Right atrium auricular region (tissue), 2 donors: ENCODE measurements at places on chromosomes 6 and 20.

DNA sequence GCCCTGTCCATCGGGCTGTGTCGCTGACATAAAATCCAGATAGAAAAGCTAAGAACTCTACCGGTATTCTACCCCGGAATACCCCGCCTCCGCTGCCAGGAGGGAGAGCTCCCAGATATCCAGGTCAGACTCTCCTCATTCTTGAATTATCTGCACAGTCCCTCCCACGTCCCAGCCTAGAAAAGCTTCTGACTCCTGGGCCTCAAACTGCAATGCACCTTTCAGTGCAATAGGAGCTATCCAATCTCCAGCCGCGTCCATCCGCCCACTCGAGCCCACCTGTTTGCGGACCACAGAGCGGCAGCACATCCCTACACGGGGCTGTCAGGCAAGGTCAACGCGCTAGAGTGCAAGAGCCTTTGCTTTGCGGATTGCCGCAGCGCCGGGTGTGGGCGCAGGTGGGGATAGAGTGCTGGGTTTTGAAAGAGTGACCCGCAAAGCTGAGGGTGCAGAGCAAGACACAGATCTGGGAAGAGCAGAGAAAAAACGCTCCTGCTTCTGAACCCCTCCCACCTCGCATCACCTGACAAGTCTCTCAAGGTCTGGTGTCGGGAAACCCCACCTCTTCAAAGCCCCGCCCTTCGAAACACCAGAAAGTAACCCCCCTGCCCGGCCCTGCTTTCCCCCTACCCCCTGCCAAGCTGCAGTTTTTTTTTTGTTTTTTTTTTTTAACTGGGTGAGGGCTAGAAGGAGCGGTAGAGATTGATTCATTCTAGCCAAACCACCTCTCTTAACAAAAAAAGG lies 1.3 kb downstream of the TAPBP start:
- peak overlapping the region; percentile 80 for H3K4me3 ChIP-seq
- peaks cover 3% of the 10 kb centered on the region for H3K36me3 ChIP-seq
- peak overlapping the region; percentile 91 for H3K27ac ChIP-seq
- DNase-seq: no peak

DNA sequence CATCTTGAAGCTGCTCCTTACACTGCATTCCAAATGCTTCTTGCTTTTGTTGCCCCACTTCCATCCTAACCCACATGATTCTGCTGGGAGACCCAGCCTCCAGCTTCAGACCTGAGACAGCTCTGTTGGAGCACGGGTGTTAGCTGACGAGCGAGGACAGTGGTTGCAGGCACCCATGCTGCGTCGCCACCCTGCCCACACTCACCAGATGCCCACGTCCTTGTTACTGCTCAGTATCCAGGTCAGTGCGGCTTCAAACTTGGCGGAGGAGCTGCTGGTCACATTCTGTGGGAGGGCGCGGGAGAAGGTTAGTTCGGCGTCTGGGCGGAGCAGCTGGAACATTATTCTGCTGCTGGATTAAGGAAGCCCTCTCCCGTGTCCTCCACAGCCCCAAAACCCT lies 9.0 kb downstream of the LEMD2 start:
- no peaks in the 10 kb centered on the region for H3K27me3 ChIP-seq
- H3K4me1 ChIP-seq: no peaks in the 10 kb centered on the region
- H3K36me3 ChIP-seq: peaks cover 91% of the 10 kb centered on the region

- H3K36me3 ChIP-seq: no peaks in the 10 kb centered on the region
- no peak overlapping the region for H3K27ac ChIP-seq
- no peaks in the 10 kb centered on the region for H3K4me1 ChIP-seq
Observed at GRCh38 chr6:51479296-51479695, 608.1 kb downstream of the PKHD1 start.

DNA sequence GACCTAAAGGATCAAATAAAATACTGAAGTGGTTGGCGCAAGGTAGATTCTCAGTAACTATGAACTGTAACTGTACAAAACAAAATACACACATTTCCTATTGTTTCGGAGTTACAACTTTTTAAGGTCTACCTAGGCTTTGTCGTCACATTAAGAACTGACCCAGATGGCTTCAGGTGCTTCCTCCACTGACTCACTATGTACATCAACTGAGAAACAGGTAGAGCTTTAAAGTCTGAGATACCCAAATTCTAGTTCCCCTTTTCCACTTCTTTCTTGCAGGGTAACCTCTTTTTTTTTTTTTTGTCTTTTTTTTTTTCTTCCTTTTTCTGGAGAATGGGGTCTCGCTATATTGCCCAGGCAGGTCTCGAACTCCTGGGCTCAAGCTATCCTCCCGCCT lies 5.5 kb downstream of the SNRPB start:
- no peak overlapping the region for H3K27ac ChIP-seq
- peaks cover 77% of the 10 kb centered on the region for H3K36me3 ChIP-seq
- H3K4me3 ChIP-seq: no peak overlapping the region
- no peak for DNase-seq
- H3K27me3 ChIP-seq: no peaks in the 10 kb centered on the region
- no peaks in the 10 kb centered on the region for H3K4me1 ChIP-seq

- no peaks in the 10 kb centered on the region for H3K27me3 ChIP-seq
- peaks cover 12% of the 10 kb centered on the region for H3K4me1 ChIP-seq
- H3K36me3 ChIP-seq: peaks cover 6% of the 10 kb centered on the region
- H3K4me3 ChIP-seq: no peak overlapping the region
- H3K27ac ChIP-seq: peak overlapping the region; percentile 61
Observed at GRCh38 chr6:150813993-150814359, 51.5 kb upstream of the MTHFD1L start.

- no peak overlapping the region for H3K27ac ChIP-seq
- no peaks in the 10 kb centered on the region for H3K4me1 ChIP-seq
- H3K27me3 ChIP-seq: no peaks in the 10 kb centered on the region
- no peaks in the 10 kb centered on the region for H3K36me3 ChIP-seq
- H3K4me3 ChIP-seq: no peak overlapping the region
Observed at GRCh38 chr6:146305092-146305491, 238.5 kb upstream of the RAB32 start.

DNA sequence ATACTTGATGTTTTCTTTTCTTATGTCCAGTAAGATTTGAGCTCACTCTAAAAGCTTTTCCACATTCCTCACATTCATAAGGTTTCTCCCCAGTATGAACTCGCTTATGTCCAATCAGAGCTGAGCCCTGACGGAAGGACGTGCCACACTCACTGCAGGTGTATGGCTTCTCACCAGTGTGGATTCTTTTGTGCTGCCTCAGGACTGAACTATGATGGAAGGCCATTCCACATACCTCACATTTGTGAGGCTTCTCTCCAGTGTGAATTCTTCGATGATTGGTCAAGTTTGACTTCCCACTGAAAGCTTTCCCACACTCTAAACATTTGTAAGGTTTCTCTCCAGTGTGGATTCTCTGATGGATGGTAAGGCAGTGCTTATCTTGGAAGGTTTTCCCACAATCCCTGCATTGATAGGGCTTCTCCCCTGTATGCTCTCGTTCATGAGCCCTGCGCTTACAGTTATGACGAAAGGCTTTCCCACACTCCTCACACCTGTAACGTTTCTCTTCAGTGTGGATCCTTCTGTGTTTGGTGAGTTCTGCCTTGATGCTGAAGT lies 9.9 kb downstream of the ZNF311 start:
- no peaks in the 10 kb centered on the region for H3K4me1 ChIP-seq
- H3K27ac ChIP-seq: no peak overlapping the region
- H3K27me3 ChIP-seq: no peaks in the 10 kb centered on the region
- no peak overlapping the region for H3K4me3 ChIP-seq

DNA sequence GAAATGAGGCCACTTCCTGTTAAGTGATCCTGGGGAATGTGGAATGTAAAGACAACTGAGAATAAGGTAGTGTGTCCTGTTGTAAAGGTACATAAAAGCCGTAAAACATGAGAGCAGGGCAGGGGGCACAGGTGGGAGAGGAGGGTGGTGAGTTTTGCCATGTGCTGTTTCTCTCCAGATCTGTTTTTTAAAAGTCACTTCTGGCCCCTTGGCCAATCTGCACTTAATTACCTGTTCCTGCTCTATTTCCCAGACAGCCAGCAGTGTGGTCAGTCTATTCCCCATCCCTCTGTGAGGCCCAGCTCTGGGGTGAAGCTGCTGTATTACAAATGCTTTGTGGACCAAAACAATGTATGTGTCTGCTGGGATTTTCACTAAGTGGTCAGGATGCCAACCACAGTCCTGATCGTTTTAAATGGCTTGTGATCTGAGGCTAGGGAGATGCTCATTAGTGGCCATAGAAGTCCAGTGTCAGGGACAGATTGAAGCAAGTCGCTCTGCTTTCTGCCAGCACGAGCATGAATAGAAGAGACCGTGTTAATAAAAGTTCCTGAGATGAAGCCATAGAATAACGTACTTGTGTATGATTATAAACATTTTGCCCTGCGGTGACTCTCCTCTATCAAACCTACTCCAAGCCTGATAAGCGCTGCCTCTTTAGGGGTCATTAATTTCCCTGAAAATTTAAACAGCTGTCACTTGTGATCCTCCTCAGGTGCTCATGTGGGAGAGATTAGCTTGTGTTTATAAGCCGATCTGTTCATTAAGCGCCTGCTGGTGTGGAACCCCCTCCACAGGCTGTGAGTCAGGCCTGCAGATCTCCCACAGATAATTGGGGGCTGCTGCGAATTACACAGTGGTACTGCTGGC lies 111.8 kb upstream of the CENPW start:
- DNase-seq: no peak
- H3K27ac ChIP-seq: no peak overlapping the region
- H3K27me3 ChIP-seq: no peaks in the 10 kb centered on the region
- no peaks in the 10 kb centered on the region for H3K4me1 ChIP-seq
- H3K4me3 ChIP-seq: no peak overlapping the region

DNA sequence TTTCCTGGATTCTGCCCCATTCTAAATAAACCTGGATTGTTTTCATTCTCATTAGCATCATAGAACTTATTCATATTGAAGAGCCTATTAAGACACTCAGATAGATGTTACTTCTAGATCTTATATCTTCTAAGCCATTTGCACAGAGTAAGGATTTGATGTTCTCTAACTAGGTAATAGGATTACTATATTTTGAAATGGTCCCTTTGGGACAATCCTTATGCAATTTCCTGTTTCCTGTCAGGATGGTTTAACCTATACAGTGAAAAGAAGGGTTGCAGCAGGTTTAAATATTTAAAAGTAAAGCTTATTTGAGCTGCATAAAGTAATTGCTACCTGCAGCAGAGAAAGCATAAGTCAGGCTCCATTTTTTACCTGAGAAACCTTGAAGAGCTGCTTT lies 860.1 kb downstream of the TFAP2A start:
- H3K4me3 ChIP-seq: no peak overlapping the region
- no peaks in the 10 kb centered on the region for H3K36me3 ChIP-seq
- no peaks in the 10 kb centered on the region for H3K4me1 ChIP-seq
- H3K27me3 ChIP-seq: no peaks in the 10 kb centered on the region

DNA sequence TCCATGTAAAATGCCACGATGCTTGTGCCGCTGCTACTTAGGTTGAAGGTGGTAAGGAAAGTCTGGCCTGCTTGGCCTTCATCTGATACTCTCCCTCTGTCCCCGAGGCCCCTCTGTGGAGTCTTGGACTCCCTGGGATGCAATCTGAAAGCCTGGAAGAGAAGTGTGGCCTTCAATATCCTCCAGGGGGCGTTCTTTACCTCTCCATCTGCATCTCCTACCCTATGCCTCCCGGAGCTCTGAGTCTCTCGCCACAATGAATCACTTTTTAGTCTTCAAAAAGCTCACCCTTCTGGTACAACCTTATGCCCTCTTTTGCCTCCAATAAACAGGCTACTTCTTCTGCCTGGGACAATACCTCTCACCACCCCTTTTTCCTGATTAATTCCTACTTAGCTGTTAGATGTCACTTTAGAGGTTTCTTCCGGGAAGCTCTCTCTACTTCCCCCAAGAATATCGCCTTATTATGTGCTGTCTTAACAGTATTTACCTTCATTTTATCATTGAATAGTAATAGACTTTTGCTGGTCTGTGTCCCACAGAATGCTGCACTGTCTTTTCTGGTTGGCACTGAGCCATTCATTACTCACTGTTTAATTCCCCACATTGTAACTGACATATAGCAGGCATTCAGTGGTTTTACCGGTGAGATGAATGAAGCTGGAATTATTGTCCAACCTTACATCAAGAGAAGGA lies 13.9 kb upstream of the ATG5 start:
- H3K36me3 ChIP-seq: no peaks in the 10 kb centered on the region
- H3K4me3 ChIP-seq: no peak overlapping the region
- no peaks in the 10 kb centered on the region for H3K27me3 ChIP-seq
- H3K4me1 ChIP-seq: peaks cover 4% of the 10 kb centered on the region
- no peak for DNase-seq

DNA sequence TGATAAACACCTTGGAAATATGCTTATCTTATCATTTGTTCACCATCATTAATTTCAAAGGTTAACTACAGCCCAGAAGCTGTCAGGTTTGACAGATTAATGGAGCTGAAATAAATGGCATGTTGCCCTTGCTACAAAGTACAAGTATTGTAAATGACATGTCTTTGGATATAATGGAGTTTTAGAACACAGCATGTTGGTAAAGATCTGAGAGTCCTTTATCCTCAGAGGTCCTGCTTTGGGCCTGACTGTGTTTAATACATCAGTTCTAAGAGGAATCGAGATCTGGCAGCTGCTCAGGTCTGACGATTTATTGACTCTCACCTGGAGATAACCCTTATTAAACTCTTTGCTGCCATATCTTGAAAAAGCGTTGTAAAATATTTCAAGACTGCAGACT lies 222.7 kb upstream of the OPRM1 start:
- no peaks in the 10 kb centered on the region for H3K4me1 ChIP-seq
- no peaks in the 10 kb centered on the region for H3K36me3 ChIP-seq
- H3K27ac ChIP-seq: no peak overlapping the region
- DNase-seq: no peak
- H3K4me3 ChIP-seq: no peak overlapping the region

GRCh38 chr6:128327890-128328289 lies 192.5 kb downstream of the PTPRK start:
- H3K4me1 ChIP-seq: peaks cover 8% of the 10 kb centered on the region
- no peak overlapping the region for H3K27ac ChIP-seq
- H3K4me3 ChIP-seq: no peak overlapping the region
- H3K36me3 ChIP-seq: no peaks in the 10 kb centered on the region
- H3K27me3 ChIP-seq: no peaks in the 10 kb centered on the region
- no peak for DNase-seq

DNA sequence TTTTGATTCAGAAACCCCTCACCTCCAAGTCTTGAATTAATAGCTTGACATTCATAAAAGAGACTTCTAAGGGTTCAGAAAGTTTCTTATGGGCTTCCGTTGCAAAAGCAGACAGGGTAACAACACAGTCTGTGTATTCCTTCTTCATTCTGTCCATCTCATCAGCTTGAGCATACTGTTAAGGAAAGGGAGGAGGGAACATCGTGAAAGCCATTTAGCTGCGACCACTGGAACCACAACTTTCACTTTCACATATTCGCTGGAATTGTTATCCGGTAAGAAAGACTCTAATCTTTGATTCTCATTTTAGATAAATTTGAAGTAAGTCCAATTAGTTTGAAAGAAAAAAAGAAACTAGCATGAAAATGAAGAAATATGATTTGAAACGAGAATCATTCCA lies 174.4 kb downstream of the SYNE1 start:
- no peak for DNase-seq
- H3K4me1 ChIP-seq: no peaks in the 10 kb centered on the region
- no peak overlapping the region for H3K27ac ChIP-seq
- H3K27me3 ChIP-seq: no peaks in the 10 kb centered on the region
